ENCODE measurements at places on chromosomes 12 and 14.
A peak's percentile ranks its signal among the peaks of the same experiment; 100 is the strongest.

- no peak for DNase-seq
Observed at GRCh38 chr14:70920608-70921007, 13.3 kb downstream of the PCNX1 start.

GRCh38 chr14:61528591-61529021 is 166.7 kb upstream of the HIF1A start:
- no peak for DNase-seq

DNA sequence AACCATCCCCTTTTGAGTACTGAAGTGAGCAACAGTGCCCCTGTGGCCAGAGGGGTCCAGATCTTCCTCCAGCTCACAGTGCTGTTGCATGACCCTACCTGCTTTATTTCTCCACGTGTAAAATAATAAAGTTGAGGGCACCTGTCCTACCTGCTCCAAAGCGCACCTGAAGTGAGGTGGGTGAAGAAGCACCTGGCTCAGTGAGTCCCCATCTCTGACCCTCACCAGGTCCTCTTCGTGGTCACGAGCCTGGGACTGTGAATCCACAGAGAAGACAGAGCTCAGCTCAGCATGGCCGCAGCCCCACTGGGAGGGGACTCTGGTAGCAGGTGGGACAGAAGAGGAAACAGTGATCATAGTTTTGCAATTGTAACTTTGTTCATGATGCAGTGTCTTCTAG is 976.7 kb upstream of the TMEM132C start:
- no peak for DNase-seq

DNA sequence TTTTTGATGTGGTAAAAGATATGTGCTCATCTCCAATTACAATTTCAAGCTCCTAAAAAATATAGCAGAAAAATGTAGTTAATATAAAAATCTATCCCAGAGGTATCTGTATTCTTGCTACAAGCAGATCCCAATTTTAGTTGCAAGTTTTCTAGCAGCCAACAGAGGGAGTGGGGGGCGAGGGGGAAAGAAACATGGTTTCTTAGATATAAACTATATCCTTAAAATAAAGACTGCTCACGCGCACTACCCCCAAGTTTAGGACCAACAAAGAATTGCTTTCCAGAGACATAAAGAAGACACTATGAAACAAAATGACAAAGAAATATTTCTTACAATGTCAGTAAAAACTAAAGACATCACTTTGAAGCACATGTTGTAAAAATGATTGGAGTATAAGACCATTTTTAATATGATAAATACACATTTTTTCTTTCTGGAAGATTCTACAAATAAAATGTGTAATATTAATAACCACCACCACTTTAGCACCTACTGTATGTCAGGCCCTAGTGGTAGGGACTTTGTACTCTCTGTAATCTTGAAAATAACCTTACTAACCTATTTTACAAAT is 5.4 kb downstream of the MAGOHB start:
- DNase-seq = peak; percentile 20

DNA sequence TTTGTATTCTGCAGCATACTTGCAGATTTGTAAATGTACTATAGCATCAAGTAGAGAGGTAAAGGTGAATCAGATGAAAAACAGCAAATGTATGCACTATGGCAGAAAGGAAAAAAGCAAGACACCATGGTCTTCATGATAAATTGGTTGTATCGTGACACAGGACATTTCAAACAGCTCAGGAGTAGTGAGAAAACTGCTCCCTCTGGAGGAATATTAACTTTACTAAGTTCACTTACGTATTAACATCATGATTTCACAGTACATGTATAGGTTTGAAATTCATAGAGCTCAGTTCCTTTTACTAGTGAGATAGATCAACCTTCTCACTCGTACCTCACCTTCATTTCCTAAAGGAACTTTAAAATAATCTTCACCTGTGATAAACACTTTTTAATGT is 6.5 kb downstream of the MBIP start:
- no peak for DNase-seq

GRCh38 chr12:126342866-126343265 is 1277.6 kb downstream of the AACS start:
- no peak for DNase-seq

GRCh38 chr12:62618319-62618718 is 151.7 kb downstream of the MON2 start:
- DNase-seq = no peak

DNA sequence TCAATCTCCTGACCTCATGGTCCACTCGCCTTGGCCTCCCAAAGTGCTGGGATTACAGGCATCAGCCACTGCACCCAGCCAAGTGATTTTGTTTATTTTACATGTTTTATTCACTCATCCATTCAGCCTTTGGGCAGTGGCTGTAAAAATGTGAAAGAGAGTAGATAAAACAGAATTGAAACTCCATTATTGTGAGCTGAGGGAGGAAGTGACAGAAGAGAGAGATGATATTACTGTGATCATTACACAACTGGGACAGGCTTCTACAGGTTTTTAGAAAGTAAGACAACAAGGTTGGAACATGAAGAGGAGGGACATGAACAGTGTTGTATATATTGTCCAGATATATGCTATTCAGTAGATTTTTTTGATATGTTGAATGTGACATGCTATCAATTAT is 25.0 kb downstream of the CREBL2 start:
- DNase-seq = no peak

GRCh38 chr14:73237219-73237785 is at the start of gene PAPLN:
Gene PAPLN (plus strand): TSS chr14:73237506. CDS start chr14:73239779, 2,273 bp downstream.
- no peak for DNase-seq

- no peak for DNase-seq
Observed at GRCh38 chr12:109797905-109798669, 35.1 kb downstream of the TRPV4 start.

GRCh38 chr14:20559461-20559904 is 1.4 kb downstream of the RNASE9 start:
- DNase-seq = no peak

- DNase-seq = peak; percentile 50
Observed at GRCh38 chr14:34300882-34301734, 160.9 kb downstream of the SPTSSA start.

DNA sequence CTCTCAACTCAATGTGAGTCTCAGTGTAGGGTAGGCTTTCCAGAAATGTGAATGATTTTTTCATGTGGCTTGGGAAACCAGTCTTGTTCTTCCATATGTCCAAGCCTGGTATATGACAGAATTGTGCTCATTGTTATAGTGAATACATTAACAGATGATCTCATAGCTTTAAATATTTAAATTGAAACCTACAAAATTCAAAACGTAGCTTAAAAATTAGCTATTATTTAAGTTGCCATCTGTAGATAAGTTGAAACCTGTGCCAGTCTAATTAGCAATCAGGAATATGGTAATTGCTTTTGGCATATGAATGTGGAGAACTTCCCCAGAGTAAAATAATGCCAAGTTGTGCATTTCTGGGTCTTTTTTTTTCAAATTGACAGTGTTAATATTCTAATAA is 891.6 kb upstream of the SEL1L start:
- DNase-seq = no peak

- no peak for DNase-seq
Observed at GRCh38 chr12:113247123-113248050, 26.1 kb downstream of the TPCN1 start.

DNA sequence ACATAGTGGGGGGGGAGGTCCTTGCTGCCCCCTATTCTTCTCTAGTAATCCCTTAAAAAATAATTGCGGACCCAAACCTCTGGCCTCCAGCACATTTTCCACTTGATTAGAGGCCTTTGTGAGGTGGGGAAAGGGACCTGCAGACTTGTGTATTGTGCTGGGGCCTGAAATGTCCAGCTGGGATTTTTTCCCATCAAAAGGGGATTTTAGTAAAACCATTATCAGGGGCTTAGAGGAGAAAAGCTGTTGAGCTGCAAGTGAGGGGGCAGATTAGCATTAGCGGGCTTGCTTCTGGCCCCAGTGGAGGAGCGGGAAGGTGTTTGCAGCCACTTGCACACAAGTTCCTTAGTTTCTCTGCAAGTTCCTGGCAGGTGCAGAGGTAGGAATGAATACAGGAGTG is 13.9 kb downstream of the FBXL14 start:
- DNase-seq = no peak

GRCh38 chr12:1691123-1692007 is 495 bp downstream of the ADIPOR2 start:
- DNase-seq = peak; percentile 50

DNA sequence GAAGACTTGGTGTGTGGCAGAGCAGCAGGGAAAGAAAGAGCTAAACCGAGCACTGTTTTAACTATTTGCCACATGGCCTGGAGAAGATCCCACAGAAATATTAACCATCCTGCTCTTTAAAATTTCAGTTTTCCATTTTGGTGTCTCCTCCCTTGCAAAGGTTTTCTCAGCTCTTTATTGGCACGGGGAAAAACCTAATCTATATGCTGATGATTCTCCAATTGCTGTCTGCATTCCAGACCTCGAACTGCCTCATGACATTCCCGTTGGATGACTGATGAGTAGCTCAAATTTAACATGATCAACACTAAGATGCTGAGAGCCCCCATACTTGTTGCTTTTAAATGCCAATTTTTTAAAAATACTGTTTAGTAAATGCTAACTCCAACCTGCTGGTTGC is 115.0 kb downstream of the EMP1 start:
- DNase-seq = no peak

GRCh38 chr12:55682087-55682796 is 25.5 kb downstream of the ITGA7 start:
- DNase-seq = no peak

DNA sequence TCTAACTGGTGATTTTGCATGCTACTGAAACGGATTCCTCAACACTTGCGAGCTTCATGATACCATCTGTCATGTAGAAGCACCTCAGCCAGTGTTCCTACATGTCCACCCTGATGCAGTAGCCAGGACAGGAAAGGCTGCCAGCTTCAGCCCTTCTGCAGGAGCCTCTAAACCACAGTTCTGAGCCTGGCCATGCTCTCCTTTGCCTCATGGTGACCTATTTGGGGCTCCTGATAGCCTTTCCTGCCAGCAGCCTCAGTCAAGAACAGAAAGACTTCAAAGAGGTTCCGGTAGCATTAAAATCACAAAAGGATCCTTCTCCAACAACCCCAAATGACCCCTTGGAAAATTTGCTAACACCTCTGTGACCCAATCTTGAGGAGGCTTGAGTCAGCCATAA is 96.0 kb downstream of the CNTN1 start:
- no peak for DNase-seq

GRCh38 chr12:117470804-117471203 is 109.4 kb upstream of the NOS1 start:
- DNase-seq = peak; percentile 7

DNA sequence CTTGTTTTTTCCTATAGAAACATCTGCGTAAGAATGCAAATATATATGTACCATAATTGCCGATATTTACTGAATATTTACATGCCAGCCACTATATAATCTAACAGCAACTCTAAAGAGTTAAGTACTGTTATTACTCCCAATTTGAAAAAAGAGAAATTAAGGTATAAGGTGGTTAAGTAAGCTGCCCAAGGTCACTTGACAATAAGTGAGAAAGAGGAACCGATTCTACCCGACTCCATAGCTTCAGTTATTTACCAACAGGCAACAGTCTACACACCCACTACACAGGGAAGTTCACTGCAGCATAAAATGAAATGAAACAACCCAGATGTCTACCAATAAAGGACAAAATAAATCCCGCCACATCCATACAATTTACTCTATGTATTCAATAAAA is 1.1 kb downstream of the MIS18BP1 start:
- DNase-seq = peak; percentile 31

GRCh38 chr12:32742133-32742532 is 13.6 kb downstream of the YARS2 start:
- DNase-seq = no peak

- DNase-seq = no peak
Observed at GRCh38 chr14:68986926-68987652, 8.0 kb upstream of the ACTN1 start.

GRCh38 chr12:131816495-131816894 is 11.7 kb upstream of the MMP17 start:
- no peak for DNase-seq

GRCh38 chr14:49287004-49287403 is 299.2 kb downstream of the RPS29 start:
- DNase-seq = no peak

GRCh38 chr14:75449696-75450095 is 21.9 kb downstream of the JDP2 start:
- no peak for DNase-seq

DNA sequence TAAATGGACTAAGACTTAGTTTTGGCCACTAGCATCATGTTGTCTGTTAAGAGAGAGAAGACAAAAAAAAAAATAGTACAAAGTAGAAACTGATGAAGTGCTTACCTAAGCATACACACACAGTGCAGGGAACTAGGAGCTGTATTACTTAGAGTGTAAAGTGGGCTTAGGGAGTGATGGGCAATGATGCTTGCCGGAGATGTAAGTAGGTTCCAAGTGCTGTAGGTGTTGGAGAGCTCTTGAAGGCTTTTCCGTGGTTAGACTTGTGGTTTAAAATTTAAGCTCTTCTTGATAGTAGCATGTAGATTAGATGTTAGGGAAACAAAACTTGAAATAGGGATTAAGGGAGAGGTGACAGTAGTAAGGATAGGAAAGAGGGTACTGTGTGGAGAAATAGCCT is 34.7 kb downstream of the MIA2 start:
- peak; percentile 15 for DNase-seq

GRCh38 chr14:22040781-22041125 is 367.1 kb upstream of the OR4E1 start:
- no peak for DNase-seq

- DNase-seq = no peak
Observed at GRCh38 chr12:91778938-91779400, 366.7 kb downstream of the BTG1 start.

- DNase-seq = peak; percentile 57
Observed at GRCh38 chr14:59482541-59483331, 1.5 kb downstream of the L3HYPDH start.

DNA sequence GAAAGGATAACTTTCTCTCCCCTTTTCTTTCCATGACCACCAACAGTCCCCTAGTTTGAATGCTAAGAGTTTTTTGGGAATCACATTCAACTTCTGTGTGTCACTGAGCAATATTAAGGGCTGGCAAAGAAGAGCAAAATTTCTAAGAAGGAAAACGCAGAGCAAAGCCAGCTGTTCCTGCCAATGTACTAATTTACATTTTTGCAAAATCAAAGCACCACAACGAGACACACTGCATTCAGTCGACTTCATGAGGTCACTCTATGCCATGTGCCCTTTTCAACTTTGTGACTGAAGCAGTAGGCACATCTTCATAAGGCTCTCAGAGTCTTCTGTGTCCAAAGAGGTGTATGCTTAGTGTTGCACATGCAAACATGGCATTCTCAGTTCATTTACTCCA is 66.4 kb downstream of the PTPRR start:
- DNase-seq = no peak

DNA sequence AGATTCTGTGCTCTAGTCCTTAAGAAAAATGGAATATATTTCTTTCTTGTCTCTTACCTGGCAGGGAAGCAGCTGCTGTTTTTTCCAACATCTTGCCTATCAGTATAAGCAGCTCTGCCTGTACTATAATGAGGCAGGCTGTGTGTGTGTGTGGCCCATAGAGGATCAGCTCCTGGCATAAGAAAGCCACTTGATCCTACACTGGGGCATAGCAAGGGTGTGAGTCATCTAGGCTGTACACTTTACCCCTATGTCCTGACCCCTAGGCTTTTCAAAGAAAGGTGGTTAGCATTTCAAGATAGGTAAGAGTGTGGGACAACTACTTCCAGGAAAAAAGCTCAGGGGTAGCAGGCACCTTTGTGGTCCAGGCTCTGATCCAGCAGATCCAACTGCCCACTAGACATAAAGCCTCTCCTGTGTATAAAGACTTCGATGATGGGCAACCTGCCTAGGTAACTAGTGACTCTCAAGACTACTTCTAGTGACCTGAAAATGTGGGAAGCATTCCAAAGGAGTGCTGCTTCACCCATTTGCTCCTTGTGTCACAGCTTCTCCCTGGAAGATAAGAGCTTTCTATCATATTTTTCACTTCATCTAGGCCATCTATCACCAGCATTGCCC is 4.9 kb upstream of the SENP1 start:
- no peak for DNase-seq

Data from hematopoietic multipotent progenitor cell treated with erythropoietin and hydrocortisone succinate and interleukin-3 and kit ligand, for 15 days (in vitro differentiated cells).